Brain microvascular endothelial cell (primary cell): ENCODE measurements at places on chromosomes 1 and 21.
A peak's percentile ranks its signal among the peaks of the same experiment; 100 is the strongest.

GRCh38 chr1:94124538-94124937 is 3.6 kb upstream of the ABCA4 start:
- no peak for DNase-seq

GRCh38 chr1:54339126-54339525 is 67.1 kb downstream of the SSBP3 start:
- DNase-seq = no peak

- peak; percentile 94 for DNase-seq
Observed at GRCh38 chr1:116990612-116991151, 10.9 kb upstream of the CD101 start.

DNA sequence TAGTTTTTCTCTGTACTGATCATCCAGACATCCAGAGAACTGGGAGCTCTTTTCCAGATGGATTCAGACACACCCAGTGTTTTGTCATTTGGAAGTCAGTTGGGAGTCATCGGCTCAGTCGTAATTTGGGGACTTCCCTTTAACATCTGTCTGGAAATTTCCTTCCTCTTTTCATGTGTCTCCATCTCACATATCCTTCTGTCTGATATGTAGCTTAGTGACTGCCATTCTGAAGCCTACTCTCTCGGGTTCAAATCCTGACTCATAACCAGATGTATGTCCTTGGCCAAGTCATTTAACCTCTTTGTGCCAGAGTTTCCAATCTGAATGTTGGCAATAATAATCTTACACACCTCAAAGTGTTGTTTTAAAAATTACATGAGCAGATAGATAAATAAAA is 3.0 kb downstream of the MORC3 start:
- no peak for DNase-seq

- DNase-seq = no peak
Observed at GRCh38 chr1:43392702-43393101, 3.0 kb downstream of the SZT2 start.

- no peak for DNase-seq
Observed at GRCh38 chr1:30885570-30886522, 22.7 kb downstream of the SDC3 start.

GRCh38 chr1:107247679-107248078 is 106.8 kb downstream of the NTNG1 start:
- no peak for DNase-seq

DNA sequence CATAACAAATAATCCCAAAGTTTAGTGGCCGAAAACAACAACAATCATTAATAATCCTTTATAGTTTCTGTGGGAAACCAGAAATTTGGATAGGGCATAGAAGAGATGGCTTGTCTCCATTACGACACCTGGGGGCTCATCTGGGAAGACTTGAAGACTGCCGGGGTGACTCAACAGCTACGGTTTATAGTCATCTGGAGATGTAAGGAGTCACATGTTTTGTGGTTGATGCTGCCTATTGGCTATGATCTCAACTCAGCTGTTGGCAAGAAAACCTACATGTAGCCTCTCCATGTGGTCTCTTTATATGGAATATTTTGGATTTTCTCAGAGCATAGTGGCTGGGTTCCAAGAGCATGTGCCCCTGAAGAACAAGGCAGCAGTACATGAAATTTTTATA is 29.3 kb upstream of the TSPAN2 start:
- no peak for DNase-seq

- DNase-seq = peak; percentile 68
Observed at GRCh38 chr1:212012034-212012740, 23.2 kb downstream of the INTS7 start.

- no peak for DNase-seq
Observed at GRCh38 chr1:152623203-152623844, 421 bp upstream of the LCE3A start.

- peak; percentile 66 for DNase-seq
Observed at GRCh38 chr21:38646213-38646837, 148.0 kb upstream of the ERG start.

- DNase-seq = no peak
Observed at GRCh38 chr1:212232090-212232489, 53.1 kb upstream of the PPP2R5A start.
